Renal cortex interstitium (tissue), 15 donors: ENCODE measurements at places on chromosomes 6 and 20. TPM values are rescaled to one million over a fixed set of nuclear protein-coding genes. Genes with fewer than 3 reads are reported as not detected.

FERMT1 gene
- 5.6 TPM for polyA plus RNA-seq

TAGAP gene
- 0.84 TPM for polyA plus RNA-seq

MOG gene
- polyA plus RNA-seq = 0.20 TPM

RAET1L gene
- 0.23 TPM for polyA plus RNA-seq

HLA-DRB5 gene
- 13.3 TPM for polyA plus RNA-seq

GRM1 gene
- 0.11 TPM for polyA plus RNA-seq

MAP7 gene
- 32.4 TPM for polyA plus RNA-seq

KCNK17 gene
- polyA plus RNA-seq = 0.35 TPM

NRN1 gene
- polyA plus RNA-seq = 5.8 TPM

VNN1 gene
- polyA plus RNA-seq = 0.26 TPM

GJA10 gene
- not detected for polyA plus RNA-seq

TMEM170B gene
- 9.8 TPM for polyA plus RNA-seq

ACSS1 gene
- 26.9 TPM for polyA plus RNA-seq

HCK gene
- polyA plus RNA-seq = 3.2 TPM

AVP gene
- polyA plus RNA-seq = 0.64 TPM

MYB gene
- polyA plus RNA-seq = 5.5 TPM

B3GAT2 gene
- 1.1 TPM for polyA plus RNA-seq

TRIM10 gene
- polyA plus RNA-seq = 0.68 TPM

QKI gene
- 222 TPM for polyA plus RNA-seq

MATN4 gene
- polyA plus RNA-seq = 0.41 TPM

COL20A1 gene
- polyA plus RNA-seq = 0.26 TPM

HLA-DOB gene
- polyA plus RNA-seq = 0.16 TPM

TMEM151B gene
- 0.98 TPM for polyA plus RNA-seq

MCCD1 gene
- polyA plus RNA-seq = 19.2 TPM

ENPP1 gene
- polyA plus RNA-seq = 19.2 TPM

MEI4 gene
- polyA plus RNA-seq = 1.7 TPM

SCUBE3 gene
- polyA plus RNA-seq = 49.5 TPM

L3MBTL1 gene
- 13.3 TPM for polyA plus RNA-seq
